Midbrain (tissue), 1 donor: ENCODE measurements at places on chromosomes 2 and 18.

DNA sequence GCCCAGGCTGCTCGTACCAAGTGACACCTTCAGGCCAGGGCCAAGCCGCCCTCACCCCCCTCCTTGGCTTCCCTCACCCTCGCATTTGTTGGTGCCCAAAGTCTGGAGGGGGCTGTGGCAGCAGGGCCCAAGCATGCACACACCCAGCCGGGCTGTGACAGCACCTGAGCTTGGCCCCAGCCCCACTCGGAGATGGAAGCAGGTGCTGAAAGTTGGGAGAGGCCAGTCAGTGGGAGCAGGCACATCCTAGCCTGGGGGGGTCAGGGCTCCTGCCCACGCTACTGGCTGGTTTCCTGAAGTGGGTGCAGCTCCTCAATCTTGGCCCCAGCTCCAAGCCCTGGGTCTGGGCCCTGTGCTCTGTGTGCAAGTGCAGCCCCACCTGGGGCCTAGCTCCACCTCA lies 228.0 kb downstream of the RDH14 start:
- no peak for DNase-seq

GRCh38 chr18:34650121-34650545 lies 60.0 kb upstream of the DTNA start:
- no peak for DNase-seq

DNA sequence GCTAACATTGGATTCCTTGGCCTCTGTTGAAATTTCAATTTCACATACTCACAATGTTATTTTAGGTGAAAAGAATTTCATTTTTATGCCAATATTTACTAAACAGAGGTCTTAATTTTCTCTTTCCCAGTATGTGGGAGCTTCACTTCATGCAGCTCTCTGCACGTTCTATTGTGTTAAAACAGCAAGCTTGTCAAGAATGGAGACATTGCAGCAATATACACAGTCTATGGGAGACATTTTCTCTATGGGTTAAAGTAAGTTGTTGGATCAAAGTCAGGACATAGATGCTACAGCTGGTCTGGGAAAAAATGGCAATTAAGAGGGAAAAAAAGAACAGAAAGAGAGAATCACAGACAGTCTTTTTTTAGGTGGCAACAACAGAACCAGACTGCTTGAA lies 70.4 kb upstream of the ARHGAP15 start:
- no peak for DNase-seq

- no peak for DNase-seq
These were observed 29.2 kb downstream of the RAB27B start for GRCh38 chr18:54857499-54857898.

DNA sequence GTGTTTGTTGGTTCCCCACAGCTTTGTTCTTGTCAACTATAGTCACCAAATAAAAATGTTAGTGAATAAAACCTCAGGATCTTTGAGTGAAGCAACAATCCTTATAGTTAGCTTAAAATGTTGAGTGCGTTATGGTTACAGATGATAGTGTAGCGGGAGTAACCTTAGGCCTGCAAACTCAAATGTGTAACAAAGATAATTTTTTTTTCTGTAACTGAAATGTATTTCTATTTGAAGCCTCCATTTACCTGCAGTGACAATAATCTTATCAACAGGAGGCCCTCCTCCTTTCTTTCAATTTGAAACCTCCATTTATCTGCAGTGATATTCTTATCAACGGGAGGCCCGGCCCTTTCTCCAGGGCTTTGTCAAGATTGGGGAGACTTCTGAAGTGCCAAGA lies 3.1 kb upstream of the C2orf49 start:
- DNase-seq: no peak

GRCh38 chr2:12347066-12347493 lies 369.7 kb upstream of the TRIB2 start:
- DNase-seq: no peak

DNA sequence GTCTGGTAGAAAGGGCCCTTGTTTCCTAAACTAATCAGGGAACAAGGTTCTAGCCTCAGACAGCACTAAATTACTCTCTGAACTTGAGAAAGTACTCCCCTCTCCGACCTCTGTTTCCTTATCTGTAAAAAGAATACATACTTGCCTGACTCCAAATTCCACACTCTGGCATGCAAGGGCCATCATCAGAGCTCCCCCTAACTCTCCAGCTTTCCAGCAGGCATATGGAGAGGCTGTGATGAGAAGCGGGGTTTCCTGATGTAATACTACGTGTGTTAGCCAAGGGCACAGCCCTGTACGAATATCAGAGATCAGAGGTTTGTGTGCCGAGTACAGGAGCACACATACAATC lies 1.8 kb upstream of the EVA1A start:
- DNase-seq: no peak

GRCh38 chr2:96665083-96665569 lies 22.6 kb downstream of the FER1L5 start:
- no peak for DNase-seq

- DNase-seq: no peak
These were observed 274.7 kb upstream of the SIX2 start for GRCh38 chr2:45283764-45284620.

GRCh38 chr2:152564754-152565551 lies 152.3 kb downstream of the PRPF40A start:
- no peak for DNase-seq

DNA sequence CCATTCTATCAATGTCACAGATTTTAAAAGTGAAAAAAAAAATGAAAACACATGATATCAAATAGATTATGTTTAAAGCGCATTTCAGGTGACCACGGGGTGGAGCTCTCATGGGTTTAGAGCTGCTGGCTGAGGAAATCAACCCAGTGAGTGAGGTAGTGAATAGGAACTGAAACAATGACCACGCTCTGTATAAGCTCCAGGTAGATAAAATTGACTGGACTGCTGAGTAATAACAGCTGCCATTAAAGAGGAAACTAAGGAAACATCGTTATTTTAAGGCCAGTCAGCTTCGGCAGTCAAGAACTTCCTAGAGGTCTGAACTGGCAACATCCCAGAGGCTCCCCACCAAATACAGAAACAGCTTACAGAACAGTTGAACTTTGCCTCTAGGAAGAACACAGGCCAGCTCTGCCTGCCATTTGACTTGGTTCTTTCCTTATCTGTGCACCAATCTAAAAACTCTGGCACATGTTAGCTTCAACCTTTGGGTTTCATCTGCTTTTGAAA lies 185.9 kb downstream of the PDE1A start:
- DNase-seq: peak; percentile 15
